ENCODE measurements at places on chromosomes 7 and 10.

DNA sequence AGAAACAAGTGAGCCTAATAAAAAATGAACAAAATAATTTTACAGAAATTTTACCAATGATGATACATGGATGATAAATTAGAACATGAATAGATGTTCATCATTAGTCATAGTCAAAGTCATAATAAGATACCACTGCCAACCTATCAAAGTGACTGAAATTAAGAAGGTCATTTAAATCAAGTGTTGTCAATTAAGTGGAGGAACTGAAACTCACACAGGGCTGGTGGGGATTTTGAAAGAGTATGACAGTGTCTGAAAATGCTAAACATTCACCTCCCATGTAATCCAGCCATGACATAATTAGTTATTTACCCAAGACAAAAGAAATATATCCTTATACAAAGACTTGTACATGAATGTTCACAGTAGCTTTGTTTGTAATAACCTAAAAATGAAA is 57.1 kb upstream of the DYNC1I1 start:
- DNase-seq, result no peak

DNA sequence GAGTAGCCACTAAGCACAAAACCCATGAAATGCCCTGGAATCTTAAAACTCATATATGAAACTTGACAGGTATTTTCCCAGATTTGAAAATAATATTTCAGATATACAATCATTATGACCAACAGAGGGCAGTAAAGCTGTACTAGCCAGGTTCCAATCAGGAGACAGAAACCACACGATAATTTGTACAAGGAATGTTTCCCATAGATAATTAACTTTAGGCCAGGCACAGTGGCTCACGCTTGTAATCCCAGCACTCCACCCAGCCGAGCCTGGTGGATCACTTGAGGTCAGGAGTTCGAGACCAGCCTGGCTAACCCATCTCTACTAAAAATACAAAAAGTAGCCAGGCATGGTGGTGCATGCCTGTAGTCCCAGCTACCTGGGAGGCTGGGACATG is 31.0 kb upstream of the NUB1 start:
- no peak for DNase-seq

GRCh38 chr7:108234971-108235450 is 104.8 kb upstream of the LAMB4 start:
- DNase-seq, result no peak

DNA sequence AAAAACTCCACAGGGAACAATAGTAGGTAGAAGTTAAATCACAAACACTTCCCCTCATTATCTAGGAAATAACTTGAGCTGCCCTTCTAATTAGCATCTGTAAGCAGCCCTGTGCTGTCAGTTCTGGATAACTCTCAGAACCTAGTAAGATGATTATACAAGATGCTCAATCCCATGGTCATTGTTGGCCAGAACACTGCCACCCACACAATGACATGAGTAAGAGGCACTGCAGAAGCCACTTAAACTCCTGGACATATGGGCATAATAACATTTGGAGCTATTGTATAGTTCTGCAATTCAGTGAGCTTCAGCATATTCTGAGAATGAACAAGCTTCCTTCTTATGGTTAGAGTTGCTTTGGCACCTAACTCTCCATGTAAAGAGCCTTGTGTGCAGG is 153.8 kb downstream of the PLPP4 start:
- DNase-seq, result no peak

DNA sequence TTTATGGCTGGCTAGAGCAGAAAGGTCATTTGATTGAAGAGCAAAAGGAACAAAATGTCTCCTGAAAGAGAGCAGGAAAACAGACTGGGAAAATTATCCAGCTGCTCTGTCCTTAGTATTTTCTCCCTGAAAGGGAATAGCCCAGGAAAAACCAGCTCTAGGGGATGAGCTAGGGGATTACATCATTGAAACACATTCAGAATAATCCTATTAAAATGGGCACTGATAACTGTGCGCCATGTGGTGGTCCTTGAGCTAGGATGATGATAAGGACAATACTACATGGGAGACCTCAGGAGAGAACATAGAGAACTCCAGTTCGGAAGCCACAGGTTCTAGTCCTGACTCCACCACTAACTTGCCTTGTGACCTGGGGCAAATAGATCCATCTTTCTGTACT is 873.8 kb downstream of the TYW1 start:
- DNase-seq, result no peak

DNA sequence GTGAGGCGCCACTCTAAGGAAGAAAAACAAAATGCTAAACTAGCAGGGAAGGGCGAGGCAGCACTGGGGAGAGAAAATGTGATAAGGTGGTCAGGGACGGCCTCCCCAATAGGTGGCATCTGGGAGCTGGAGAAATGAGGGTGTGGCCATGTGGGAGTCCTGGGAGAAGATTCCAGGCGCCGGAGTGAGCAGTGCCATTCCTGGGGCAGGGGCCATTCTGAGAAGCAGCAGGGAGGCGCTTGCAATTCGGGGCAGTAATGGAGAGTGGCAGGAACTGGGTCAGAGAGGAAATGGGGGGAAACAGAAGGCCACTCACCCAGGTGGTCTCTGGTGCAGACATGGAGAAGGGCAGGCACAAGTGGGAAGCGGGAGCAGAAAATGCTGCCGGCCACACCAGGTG is 61.8 kb upstream of the LRRC18 start:
- DNase-seq, result no peak

DNA sequence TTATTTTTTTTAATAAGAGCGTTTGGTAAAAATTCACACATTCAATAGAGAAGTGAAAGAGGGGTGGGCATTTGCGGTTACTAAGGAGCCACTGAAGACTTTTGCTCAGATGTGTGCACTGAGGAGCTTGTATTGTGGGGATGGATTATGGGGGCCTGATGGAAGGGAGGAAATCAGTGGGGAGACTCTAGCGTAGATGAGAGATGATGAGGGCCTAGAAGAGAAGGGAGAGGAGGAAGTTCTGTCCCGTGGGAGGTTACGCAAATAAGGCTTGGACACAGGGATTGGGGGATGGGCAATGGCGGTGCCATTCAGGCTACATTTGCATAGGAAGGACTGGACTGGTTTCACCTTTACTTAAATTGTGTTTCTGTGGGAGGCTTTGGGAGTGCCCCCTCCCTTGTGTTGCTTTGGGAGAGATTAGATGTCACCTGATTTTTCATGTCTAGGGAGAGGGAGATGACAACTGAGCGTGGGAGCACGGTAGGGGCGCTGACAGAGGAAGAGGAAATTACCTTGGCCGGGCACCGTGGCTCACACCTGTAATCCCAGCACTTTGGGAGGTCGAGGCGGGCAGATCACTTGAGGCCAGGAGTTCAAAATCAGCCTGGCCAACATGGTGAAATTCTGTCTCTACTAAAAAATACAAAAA is 2.2 kb upstream of the HIP1 start:
- no peak for DNase-seq

DNA sequence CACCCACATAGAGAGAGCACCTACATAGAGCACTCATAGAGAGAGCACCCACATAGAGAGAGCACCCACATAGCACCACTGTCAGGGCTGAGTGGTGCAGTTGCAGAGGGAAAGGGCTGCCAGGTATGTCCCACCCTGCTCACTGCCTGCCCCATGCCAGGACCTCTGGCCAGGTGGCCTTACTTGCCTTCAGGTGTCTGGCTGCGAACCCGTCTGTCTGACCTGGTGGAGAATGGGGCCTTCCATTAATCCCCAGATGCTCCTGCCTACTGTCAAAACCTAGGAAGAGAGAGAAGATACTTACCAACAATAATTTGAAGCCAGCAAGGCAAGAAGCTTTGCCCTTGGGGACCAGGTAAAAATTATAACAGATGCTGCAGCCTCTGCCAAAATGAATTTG is 51.1 kb downstream of the INSIG1 start:
- DNase-seq, result no peak

DNA sequence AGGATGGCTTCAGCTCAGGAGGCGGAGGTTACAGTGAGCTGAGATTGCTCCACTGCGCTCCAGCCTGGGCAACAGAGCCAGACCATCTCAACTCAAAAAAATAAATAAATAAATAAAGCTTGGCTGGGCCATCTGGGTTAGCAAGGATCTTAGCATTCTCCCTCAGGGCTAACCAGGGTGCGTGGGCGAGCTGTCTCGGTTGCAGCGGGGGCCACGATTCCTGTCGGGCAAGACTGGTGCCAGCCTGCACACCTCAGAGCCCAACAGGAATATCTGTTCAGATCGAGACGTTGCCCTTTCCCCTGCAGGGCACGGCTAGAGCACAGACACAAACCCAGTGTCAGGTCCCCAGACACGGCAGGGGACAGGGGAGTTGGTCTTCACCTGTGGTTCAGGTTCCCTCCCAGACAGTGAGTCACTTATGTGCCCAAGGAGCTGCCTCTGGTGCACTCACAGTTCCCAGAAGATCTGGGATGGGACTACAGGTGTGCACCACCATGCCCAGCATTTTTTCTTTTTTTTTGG is 75.5 kb upstream of the GTF2I start:
- no peak for DNase-seq

GRCh38 chr10:17061418-17061817 is 68.2 kb downstream of the CUBN start:
- no peak for DNase-seq

DNA sequence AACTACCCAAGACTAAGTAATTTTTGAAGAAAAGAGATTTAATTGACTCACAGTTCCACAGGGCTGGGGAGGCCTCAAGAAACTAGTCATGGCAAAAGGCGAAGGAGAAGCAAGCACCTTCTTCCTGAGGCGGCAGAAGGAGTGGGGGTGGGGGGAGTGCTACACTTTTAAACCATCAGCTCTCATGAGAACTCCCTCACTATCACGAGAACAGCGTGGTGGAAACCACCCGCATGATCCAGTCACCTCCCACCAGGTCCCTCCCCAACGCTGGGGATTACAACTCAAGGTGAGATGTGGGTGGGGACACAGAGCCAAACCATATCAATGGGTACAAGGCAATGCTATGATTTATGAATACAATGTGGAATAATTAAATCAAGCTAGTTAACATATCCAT is 241.9 kb downstream of the PTPRN2 start:
- DNase-seq, result no peak

DNA sequence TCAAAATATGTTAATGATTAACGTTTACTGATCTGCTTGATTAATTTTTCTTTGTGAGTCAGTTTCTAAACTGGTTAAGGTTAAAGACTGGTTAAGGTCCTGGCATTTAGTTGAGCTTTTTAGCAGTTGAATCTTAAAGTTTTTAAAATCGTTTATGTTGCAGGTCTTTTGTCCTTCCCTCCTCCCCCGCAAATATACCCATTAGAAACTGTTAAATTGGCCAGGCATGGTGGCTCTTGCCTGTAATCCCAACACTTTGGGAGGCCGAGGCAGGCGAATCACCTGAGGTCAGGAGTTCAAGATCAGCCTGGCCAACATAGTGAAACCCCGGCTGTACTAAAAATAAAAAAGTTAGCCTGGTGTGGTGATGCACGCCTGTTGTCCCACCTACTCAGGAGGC is 100.9 kb downstream of the PODXL start:
- no peak for DNase-seq

- DNase-seq, result no peak
Measured at GRCh38 chr7:99106821-99107241, 37.1 kb downstream of the SMURF1 start.

DNA sequence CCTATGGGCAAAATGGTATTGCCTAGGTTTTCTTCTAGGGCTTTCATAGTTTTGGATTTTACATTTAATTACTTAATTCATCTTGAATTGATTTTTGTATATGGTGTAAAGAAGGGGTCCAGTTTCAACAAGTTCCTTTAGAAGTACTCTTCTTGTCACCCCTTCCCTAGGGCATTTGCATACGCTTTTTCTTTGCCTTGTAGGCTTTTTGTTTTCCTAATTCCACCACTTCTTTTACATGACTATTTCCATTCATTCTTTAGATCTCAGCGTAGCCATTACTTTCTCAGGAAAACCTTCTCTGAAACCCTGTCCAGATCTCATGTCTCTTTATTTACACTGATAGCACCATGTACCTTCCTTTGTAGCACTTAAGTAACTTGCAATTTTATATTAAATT is 648.6 kb downstream of the XPNPEP1 start:
- DNase-seq, result no peak

GRCh38 chr10:71747551-71748523 is 25.5 kb downstream of the VSIR start:
- no peak for DNase-seq

- DNase-seq, result no peak
Measured at GRCh38 chr7:50567715-50568261, 2.6 kb upstream of the DDC start.

DNA sequence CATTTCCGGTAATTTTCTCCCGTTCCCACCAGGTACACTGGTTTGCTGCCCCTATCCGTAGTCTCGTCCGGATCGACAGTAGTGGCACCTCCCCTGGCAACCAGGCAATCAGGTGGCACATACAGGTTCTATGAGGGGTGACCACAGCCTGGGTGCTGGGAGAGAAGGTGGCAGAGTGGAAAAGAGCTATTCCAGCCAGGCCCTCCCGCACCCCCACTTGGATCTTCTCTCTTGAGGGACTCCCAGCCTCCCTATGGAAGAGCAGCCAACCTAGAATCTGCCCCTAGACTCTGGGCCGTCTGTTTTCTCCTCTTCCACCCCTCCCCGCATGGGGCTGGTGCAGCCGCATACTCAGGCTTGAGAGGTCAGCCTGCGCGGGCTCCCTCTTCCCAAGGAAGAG is 58.6 kb downstream of the GPR26 start:
- no peak for DNase-seq

DNA sequence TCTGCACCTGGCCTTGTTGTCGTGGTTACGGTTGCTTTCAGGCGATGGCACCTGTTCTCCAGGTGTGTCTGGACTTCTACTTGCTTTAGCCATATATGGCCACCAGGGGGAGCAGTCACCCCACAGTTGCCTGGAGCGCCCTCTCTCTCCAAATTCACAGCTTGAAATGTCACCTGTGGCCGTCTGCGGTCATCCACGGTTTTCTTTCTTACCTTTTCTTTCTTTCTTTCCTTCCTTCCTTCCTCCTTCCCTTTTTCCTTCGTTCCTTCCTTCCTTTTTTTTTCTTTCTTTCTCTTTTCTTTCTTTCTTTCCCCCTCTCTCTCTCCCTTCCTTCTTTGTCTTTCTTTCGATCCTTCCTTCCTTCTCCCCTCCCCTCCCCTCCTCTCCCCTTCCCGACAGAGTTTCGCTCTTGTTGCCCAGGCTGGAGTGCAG is 150.5 kb upstream of the VKORC1L1 start:
- DNase-seq, result peak; percentile 74

- no peak for DNase-seq
Measured at GRCh38 chr10:37495415-37495814, 362.0 kb downstream of the ZNF248 start.
